A549 (cell line): ENCODE measurements at places on chromosomes 3 and 15. TPM values are rescaled to one million over a fixed set of nuclear protein-coding genes. Genes with fewer than 3 reads are reported as not detected.

- no peak for DNase-seq
Observed at GRCh38 chr3:178181784-178182183, 354.5 kb upstream of the KCNMB2 start.

DNA sequence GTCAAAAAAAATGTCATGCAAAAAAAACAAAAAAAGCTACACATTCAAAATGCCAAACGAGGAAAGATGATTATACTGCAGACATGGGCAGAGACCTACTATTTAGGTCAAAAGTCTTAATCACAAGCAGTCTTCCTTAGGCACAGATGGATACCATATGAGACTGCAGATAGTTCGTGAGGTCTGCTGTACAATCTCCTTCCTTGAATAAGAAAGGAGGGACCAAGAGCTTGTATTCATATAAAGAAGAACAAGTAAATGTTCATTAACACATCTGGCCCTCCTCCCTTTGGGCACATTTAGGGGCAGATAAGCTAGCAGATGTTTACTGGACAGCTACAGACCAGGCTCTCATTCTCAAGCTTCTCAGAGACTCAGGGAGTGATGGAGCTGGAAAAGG is 45.3 kb downstream of the ANXA2 start:
- DNase-seq: no peak

- DNase-seq: peak; percentile 82
Observed at GRCh38 chr15:68543165-68544008, 35.4 kb upstream of the CORO2B start.

DNA sequence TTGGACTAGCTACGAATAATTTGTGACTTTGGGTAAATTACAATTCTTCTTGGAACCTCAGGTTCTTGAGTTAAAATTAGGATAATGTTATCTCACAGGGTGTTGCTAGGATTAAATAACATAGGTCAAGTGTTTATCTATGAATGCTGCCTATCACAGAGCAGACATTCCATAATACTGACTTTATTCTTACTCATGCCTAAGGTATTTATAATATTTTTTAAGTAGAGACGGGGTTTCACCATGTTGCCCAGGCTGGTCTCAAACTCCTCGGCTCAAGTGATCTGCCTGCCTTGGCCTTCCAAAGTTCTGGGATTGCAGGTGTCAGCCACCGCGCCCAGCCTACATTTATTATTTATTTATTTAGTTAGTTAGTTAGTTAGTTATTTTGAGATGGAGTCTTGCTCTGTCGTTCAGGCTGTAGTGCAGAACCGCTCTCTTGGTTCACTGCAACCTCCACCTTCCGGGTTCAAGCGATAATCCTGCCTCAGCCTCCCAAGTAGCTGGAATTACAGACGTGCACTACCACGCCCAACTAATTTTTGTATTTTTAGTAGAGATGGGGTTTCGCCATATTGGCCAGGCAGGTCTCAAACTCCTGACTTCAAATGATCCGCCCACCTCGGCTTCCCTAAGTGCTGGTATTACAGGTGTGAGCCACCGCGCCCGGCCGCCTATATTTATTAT is 741 bp upstream of the ZNF106 start:
- DNase-seq: peak; percentile 30

GRCh38 chr3:124964387-124964786 is 29.8 kb upstream of the MUC13 start:
- DNase-seq: no peak

- DNase-seq: peak; percentile 46
Observed at GRCh38 chr3:157335233-157336076, 101.2 kb upstream of the PTX3 start.

- DNase-seq: no peak
Observed at GRCh38 chr3:72257738-72258137, 472.8 kb upstream of the PROK2 start.

GRCh38 chr15:57624730-57625129 is 33.0 kb downstream of the MYZAP start:
- DNase-seq: no peak

- no peak for DNase-seq
Observed at GRCh38 chr3:178847190-178847589, 224.4 kb downstream of the ZMAT3 start.

- DNase-seq: no peak
Observed at GRCh38 chr3:197423376-197423775, 125.0 kb upstream of the DLG1 start.

- no peak for DNase-seq
Observed at GRCh38 chr3:23389686-23390085, 186.6 kb downstream of the UBE2E2 start.

DNA sequence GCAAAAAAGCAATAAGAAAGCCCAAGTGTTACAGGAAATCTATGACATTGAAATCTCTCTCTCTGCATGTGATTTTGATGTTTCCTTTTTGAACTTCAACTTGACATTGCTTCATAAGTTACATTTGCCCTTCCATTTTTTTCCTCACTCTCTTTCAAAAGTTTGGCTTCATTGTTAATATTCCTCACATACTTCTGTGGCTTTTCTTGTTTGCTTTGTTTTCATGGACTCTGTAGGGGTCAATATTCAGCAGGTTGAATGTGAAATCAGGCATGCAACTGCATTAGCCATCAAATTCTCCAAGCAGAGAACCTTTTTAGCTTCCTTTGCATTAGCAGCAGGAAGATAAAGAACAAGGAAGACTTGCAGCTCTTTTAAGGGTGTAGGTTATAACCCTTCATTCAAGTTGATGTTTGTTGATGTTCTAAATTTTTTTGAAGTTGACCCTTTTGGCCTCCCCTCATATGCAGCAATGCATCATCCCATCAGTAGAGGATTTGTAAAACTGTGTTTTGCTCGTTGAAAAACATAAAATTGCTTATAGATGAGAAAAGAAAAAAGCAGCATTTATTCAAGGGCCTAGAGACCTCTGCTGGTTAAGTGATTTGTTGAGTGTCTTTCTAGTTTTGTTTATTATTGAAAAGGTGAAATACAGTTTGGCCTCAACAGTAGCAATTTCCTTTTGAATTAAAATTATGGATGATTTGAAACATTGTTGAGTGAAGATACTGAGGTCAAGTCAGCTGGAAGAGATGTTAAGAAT is 211.4 kb downstream of the IL5RA start:
- no peak for DNase-seq

GRCh38 chr3:12508291-12508700 is 24.0 kb downstream of the TSEN2 start:
- peak; percentile 19 for DNase-seq

DNA sequence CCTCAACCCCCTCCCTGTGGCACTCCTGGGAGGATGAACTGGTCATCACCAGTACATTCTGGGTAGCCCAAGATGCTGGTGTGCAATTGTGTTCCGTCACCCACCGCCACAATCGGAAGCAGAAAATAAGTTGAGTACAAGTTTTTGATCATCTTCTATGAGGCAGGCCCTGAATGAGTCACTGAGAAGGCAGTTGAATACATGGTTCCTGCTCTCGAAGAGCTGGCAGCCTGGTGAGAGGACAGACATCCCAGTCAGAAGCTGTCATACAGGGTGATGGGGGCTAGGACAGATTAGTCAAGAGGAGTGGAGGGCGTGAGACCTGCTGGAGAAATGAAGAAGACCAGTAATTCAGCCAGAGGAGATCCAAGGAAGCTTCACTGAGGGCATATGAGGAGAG is 6.2 kb downstream of the CEMIP start:
- no peak for DNase-seq

GRCh38 chr3:171165499-171165921 is 139.0 kb upstream of the SLC2A2 start:
- DNase-seq: no peak

GRCh38 chr3:47741925-47742324 is 39.8 kb downstream of the SMARCC1 start:
- DNase-seq: no peak

DNA sequence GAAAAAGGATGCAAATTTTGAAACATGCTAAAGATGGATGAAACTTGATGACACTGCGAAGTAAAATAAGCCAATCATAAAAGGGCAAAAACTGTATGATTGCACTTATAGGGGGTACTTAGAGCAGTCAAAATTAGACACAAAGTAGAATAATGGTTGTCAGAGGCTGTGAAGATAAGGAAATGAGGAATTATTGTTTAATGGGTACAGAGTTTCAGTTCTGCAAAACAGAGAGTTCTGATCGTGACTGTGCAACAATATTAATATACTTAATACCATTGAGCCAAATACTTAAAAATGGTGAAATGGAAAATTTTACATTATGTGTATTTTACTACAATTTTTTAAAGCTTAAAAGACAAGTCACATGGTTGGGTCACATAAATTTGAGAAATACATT is 35.1 kb downstream of the UBE3A start:
- no peak for DNase-seq

GRCh38 chr3:126117786-126118185 is 33.9 kb upstream of the SLC41A3 start:
- DNase-seq: no peak

GRCh38 chr3:39028546-39028945 is 23.2 kb downstream of the SCN11A start:
- no peak for DNase-seq

GRCh38 chr3:16430717-16431630 is 82.5 kb downstream of the RFTN1 start:
- no peak for DNase-seq

- DNase-seq: no peak
Observed at GRCh38 chr3:99863588-99863987, 45.9 kb downstream of the CMSS1 start.

DNA sequence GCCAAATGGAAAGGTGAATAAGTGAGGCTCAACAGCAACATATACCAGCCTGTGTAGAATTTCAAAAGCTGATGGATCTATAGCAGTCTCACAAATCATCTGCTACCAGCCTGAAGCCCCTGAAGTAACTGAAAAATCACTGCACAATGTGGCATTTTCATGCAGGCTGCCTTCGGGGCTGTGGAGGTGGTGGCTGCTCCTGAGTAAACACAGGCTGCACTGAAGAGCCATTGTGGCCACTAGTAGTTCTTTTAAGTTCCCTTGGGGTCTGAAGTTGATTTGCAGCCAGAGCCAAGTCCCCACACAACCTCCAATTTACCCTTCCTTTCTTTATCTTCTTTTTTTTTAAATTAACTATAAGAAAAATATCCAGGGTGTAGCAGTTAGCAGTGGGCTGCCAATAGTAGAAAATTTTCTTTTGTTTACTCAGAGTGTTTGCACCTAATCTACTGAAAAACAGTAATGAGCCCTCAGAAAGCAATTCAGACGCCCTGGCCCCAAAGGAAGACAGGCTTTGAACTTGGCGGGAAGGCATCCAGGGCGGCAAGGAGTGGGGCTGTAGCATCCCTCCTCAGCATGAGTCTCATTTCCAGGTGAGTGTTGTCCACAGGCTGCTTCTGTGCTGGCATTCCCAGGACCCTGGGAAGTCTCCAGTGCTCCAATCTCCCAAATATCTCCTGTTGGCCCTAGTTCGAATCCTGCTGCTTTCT is 13.3 kb upstream of the SUSD5 start:
- DNase-seq: no peak

GRCh38 chr3:159852821-159853505 is 135.7 kb upstream of the IL12A start:
- DNase-seq: peak; percentile 10

DNA sequence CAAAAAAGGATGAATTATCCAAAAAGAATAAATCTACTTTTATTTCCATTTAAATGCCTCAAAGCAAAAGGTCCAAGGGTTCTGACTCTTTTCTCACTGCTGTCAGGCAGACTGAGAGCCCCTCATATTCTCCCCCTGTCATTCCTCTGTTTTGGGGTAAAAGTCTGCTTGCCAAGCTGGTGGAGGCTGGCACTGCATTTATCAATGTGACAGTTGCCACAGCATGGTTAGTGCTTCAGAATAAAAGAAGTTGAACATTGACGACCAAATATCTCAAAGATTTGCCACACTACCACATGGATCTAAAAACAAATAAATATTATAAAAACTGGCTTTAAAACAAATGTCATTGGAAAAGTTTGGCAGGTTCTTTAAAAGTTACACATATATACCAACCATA is 89.2 kb upstream of the SNRK start:
- no peak for DNase-seq

- DNase-seq: no peak
Observed at GRCh38 chr15:99135194-99135593, 30.3 kb downstream of the SYNM start.

DNA sequence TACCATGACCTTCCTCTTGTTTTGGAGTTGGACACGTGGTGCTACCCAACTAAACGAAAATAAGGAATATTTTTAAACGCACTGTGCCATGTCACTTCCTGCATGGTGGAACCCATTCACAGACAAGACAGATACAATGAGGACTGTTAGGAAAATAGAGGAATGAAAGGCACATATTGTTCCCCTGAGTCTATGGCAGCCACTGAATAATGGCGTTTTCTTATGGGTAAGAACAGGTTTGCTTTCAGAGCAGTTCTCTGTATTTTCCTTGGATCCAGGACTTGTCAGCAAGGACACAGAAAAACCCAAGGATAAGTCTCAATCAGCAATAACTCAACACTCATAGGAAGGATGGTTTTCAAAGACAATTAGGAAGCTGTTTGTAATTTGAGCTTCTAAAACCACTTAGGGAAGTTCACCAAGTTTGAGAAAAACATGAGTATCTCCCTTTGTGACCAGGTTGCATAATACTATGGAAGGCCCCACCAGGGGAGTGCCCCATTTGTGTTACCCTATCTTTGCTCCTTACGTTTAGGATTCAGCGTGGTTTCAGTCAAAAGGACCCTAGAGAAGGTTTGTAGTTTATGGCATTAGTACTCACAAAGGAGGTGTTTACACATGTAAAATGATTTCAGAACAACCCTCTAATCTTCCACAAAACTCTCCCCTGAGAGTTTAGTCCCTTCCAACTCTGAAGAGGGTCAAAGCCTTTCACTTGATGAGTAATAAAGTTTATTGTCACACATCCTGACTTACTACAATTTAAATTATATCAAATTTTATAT is 487.2 kb upstream of the ATP11B start:
- no peak for DNase-seq

DNA sequence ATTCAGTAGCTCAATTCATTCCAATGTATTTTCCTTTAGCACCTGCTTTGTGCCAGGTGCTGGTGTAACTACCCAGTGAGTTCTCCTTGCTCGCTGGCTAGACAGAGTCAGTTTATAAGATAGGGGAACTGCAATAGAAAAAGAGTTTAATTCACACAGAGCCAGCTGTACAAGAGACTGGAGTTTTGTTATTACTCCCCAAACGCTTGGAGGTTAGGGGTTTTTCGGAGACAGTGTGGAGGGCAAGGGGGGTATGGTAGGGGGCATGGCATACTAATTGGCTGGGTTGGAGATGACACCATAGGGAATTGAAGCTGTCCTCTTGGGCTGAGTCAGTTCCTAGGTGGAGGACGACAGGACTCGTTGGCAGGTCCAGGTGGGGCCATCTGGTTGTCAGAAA is 5.4 kb upstream of the CFAP91 start:
- no peak for DNase-seq

GRCh38 chr3:46423588-46423987 is 16.5 kb downstream of the CCRL2 start:
- DNase-seq: no peak

GRCh38 chr15:93826790-93827189 is 404.6 kb upstream of the MCTP2 start:
- DNase-seq: no peak

OIP5 gene
- polyA plus RNA-seq: 21.7 to 23.2 TPM (median 22.4 TPM) in 3 replicates

ERICH6 gene
- polyA plus RNA-seq: 0.12 to 0.18 TPM in 2 of 3 replicates, not detected in the other

GP9 gene
- not detected in 3 replicates for polyA plus RNA-seq

FHIT gene
- polyA plus RNA-seq: 0.76 to 2.8 TPM (median 0.92 TPM) in 3 replicates

P3H2 gene
- polyA plus RNA-seq: 48.5 to 56.6 TPM (median 55.1 TPM) in 3 replicates

EFCC1 gene
- not detected in 3 replicates for polyA plus RNA-seq

SEMA3G gene
- 0.13 to 0.24 TPM (median 0.13 TPM) in 3 replicates for polyA plus RNA-seq

PLXNB1 gene
- polyA plus RNA-seq: 16.7 to 20.9 TPM (median 20.5 TPM) in 3 replicates

TMEM108 gene
- not detected in 3 replicates for polyA plus RNA-seq

GUCA1C gene
- polyA plus RNA-seq: not detected in 3 replicates

PRRT3 gene
- 1.1 to 1.3 TPM (median 1.1 TPM) in 3 replicates for polyA plus RNA-seq

TEX55 gene
- not detected in 3 replicates for polyA plus RNA-seq

FBXO40 gene
- not detected in 3 replicates for polyA plus RNA-seq

IQCF5 gene
- not detected in 3 replicates for polyA plus RNA-seq

SCAANT1 gene
- not detected in 3 replicates for polyA plus RNA-seq

NKIRAS1 gene
- polyA plus RNA-seq: 13.8 to 15.5 TPM (median 14.8 TPM) in 3 replicates
